ENCODE measurements at places on chromosomes 11 and 22.

- DNase-seq, result peak; percentile 55
Measured at GRCh38 chr22:41799486-41800347, 762 bp upstream of the CCDC134 start.

GRCh38 chr11:33618956-33619355 lies 81.7 kb downstream of the C11orf91 start:
- DNase-seq, result no peak

GRCh38 chr11:128361451-128362020 lies 225.8 kb downstream of the ETS1 start:
- DNase-seq, result no peak

DNA sequence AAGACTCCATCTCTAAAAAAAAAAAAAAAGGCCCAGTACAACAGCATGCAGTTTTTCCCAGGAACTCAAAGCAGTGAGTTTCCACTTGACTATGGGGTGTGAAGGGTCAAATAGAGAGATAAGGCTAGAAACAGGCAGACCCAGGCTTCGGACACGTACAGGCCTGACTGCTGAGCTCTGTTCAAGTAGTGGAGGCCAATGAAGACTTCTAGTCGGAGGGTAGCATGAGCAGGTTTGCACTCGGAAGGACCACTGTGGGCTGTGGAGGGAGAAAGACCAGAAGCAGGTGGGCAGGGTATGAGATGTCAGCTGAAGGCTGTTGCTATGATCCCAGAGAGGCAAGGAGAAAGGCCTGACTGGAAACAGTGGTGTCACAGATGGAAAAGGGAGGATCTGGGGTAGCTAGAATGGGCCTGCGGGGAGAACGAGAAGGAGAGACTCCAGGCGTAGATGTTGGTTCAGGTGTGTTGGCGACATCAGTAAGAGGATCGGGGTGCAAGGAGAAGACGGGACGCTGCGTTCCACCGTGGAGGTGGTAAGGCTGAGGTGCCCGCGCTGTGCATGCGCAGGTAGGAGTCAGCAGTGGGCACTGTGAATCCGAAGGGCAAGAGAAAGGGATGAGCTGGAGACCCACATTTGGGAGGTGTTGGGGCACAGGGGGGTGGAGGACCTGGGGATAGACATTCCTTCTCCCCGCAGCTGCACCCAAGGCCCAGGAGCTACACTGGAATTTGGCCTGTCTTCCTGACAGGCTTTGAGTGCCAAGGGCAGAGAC lies 49.4 kb upstream of the RAB1B start:
- no peak for DNase-seq

DNA sequence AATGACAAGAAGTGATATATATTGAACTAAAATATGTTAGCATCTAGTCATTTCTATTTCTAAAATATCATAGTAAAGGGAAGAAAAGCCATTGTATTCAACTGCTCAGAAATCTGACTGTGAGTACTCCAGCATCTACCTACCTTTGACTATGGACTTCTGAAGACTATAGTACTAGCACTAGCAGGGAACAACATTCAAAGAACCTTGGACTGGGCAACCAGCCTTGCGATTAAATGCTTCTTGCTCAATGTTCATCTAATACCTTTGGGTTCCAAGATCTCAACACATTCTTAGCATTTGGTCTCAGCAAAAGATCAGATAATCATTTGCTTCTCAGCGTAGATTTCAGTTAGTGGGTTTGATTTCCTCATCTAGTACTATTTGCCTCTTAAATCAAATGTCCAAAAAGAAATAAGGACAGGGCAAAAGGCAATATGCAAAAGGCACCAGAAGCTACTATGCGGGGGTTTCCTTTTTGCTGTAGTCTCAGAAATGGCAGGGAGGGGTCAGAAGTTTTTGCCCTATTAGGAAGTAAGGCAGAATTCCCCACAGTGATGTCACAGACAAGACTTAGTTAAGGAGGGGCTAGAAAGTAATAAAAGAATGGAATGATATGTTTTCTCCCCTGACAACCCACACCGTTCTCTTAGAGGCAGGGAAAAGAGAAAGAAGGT lies 80.6 kb downstream of the GAB2 start:
- DNase-seq, result no peak

Measured in activated CD8-positive, alpha-beta memory T cell treated with anti-CD3 and anti-CD28 coated beads, Interleukin-2, amount 50 U/mL, for 48 hours (primary cell).